ENCODE measurements at places on chromosomes 7 and 10.

- no peak for DNase-seq
Observed at GRCh38 chr7:116213361-116214130, 3.2 kb downstream of the TES start.

DNA sequence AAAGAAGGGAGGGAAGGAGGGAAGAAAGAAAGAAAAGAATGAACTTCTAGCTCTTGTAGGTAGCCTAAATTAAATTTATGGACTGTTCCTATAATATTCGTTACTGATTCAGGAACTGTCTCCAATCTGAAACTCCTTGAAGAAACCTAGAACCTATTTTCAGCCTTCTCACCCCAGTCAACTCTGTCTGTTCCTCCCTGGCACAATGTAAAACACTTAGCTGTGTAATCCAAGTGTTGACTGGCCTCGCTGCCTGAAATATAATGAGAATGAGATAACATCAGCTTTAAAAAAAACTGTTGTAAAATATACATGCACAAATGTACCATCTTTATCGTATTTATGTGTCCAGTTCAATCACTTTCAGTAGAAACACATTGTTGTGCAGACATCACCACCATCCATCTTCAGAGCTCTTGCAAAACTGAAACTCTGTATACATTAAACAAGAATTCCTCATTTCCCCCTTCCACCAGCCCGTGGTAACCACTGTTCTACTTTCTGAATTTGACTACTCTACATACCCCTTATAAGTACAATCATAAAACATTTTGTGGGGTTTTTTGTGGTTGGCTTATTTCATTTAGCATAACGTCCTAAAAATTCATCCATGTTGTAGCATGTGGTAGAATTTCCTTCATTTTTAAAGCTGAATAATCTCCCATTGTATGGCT is 6.3 kb upstream of the C7orf33 start:
- DNase-seq, result no peak

GRCh38 chr7:142471820-142472219 is 214.0 kb upstream of the PRSS58 start:
- no peak for DNase-seq

DNA sequence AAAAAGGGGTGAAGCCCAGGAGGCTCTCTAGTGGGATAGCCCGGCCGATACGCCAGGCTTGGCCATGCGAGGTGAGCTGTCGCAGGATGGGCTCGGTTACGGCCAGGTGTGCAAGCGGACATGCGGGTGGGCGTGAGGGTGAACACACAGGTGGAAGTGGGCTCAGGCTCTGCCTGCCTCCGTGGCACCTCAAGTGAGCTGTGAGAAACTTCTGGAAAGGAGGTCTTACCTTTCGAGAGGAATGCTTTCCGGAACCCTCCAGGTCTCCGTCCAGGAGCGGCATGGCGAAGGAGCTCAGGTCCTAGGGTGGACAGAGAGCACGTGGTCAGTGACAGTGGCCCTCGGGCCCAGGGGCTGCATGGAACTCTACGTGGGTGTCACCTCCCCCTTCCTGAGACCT is 90.7 kb downstream of the PRKAG2 start:
- no peak for DNase-seq

DNA sequence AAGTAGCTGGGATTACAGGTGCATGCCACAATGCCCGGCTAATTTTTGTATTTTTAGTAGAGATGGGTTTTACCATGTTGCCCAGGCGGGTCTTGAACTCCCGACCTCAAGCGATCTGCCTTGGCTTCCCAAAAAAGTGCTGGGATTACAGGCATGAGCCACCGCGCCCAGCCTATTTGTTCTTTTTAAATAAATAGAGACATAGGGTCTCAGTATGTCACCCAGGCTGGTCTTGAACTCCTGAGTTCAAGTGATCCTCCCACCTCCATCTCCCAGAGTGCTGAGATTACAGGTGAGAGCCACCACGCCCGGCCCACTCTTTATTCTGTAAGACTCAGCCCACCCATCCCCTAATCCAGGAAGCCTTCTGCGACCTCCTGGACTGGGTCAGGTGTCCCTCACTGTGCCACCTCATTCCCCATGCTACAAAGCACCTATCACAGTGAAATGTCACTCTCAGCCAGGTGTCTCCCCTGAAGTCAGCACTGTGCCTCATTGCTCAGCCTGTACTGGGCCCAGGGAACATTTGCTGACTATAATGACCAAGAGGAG is 2.8 kb downstream of the TMEM120A start:
- no peak for DNase-seq

Data from stimulated activated CD4-positive, alpha-beta T cell treated with anti-CD3 and anti-CD28 coated beads, Interleukin-1b, Interleukin-23, amount 100 ng/mL, for 4 hours (primary cell).